CD4-positive, alpha-beta T cell treated with Interferon gamma for 1 hour (primary cell): ENCODE measurements at places on chromosomes 11 and 22.

- peak; percentile 22 for DNase-seq
Measured at GRCh38 chr22:26610072-26610958, 7.5 kb downstream of the CRYBB1 start.

DNA sequence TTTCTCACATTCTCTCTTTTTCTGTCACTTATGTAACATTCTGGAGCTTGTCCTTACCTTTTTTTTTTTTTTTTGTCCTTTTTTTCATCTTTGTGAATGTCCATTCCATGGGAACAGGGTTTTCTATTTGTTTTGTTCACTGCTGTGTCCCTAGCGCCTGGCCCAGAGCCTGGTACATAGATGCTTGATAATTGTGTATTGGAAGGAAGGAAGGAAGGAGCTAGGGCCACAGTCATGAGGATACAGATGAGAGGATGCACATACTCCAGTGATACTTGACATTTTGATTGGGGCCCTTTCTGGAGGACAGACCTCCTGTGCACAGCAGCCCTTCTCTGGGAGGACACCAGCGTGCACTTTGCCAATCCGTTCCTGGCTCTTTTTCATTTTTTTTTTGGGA is 68.9 kb downstream of the KIAA1671 start:
- no peak for DNase-seq

DNA sequence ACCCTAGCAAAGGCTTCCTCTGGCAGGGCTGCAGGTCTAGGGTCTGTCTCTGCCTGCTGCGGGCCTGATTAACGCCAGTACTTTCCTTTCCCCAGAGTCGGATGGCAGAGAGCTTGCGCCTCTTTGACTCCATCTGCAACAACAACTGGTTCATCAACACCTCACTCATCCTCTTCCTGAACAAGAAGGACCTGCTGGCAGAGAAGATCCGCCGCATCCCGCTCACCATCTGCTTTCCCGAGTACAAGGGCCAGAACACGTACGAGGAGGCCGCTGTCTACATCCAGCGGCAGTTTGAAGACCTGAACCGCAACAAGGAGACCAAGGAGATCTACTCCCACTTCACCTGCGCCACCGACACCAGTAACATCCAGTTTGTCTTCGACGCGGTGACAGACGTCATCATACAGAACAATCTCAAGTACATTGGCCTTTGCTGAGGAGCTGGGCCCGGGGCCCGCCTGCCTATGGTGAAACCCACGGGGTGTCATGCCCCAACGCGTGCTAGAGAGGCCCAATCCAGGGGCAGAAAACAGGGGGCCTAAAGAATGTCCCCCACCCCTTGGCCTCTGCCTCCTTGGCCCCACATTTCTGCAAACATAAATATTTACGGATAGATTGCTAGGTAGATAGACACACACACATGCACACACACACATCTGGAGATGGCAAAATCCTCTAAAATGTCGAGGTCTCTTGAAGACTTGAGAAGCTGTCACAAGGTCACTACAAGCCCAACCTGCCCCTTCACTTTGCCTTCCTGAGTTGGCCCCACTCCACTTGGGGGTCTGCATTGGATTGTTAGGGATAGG is 18.6 kb downstream of the RSPH14 start:
- no peak for DNase-seq

- DNase-seq, result no peak
Measured at GRCh38 chr22:19360300-19360792, 68.8 kb upstream of the CLTCL1 start.

- DNase-seq, result no peak
Measured at GRCh38 chr11:26960281-26960680, 33.6 kb upstream of the FIBIN start.

DNA sequence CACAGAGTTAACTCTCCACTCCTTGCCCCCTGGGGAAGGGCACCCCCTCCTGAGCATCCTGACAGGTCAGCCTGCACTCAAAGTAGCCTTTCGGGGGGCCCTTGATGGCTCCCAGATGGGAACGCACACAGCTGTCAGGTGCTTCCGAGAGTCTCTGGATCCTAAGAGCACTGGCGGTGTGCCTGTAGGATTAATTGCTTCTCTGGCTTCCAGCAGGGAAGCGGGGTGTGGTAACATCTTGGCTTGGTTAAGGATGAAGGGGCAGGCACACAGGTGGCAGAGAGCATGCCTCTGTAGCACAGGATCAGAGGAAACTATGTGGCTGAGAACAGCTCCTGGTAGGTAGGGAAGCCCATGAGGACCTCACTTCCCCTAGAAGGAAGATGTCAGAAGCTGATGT is 199.8 kb downstream of the MIAT start:
- no peak for DNase-seq

- DNase-seq, result no peak
Measured at GRCh38 chr11:110990311-110990710, 255.2 kb upstream of the POU2AF2 start.

GRCh38 chr22:30566125-30566524 is 8.3 kb downstream of the GAL3ST1 start:
- no peak for DNase-seq

- no peak for DNase-seq
Measured at GRCh38 chr22:19567157-19568009, 43.2 kb upstream of the CLDN5 start.

DNA sequence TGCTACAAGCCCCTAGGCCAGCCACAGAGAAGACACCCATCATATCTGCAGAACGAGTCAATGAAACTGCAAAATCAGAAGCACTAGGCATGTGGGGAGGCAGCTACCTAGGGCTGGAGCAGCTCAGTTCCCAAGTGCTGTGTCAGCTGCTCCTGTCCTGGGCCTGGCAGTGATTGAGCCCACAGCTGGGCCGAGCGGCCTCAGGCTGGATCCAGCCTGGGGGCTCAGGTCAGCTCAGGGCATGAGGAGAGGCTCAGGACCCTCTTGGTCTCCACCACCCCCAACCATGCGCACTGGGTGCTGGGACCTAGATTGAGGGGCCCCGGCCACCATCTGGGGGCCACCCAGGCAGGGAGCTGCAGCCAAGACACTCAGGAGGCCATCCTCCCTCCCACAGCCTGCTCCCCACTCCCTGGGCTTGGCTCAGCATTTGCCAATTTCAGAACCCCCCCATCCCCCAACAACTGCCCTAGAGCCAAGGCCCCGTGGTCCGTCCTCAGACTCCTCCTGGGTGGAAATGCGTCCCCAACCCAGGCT is 2.4 kb upstream of the TNNT3 start:
- no peak for DNase-seq

GRCh38 chr11:94650756-94651155 is 83.6 kb downstream of the PIWIL4 start:
- peak; percentile 10 for DNase-seq

DNA sequence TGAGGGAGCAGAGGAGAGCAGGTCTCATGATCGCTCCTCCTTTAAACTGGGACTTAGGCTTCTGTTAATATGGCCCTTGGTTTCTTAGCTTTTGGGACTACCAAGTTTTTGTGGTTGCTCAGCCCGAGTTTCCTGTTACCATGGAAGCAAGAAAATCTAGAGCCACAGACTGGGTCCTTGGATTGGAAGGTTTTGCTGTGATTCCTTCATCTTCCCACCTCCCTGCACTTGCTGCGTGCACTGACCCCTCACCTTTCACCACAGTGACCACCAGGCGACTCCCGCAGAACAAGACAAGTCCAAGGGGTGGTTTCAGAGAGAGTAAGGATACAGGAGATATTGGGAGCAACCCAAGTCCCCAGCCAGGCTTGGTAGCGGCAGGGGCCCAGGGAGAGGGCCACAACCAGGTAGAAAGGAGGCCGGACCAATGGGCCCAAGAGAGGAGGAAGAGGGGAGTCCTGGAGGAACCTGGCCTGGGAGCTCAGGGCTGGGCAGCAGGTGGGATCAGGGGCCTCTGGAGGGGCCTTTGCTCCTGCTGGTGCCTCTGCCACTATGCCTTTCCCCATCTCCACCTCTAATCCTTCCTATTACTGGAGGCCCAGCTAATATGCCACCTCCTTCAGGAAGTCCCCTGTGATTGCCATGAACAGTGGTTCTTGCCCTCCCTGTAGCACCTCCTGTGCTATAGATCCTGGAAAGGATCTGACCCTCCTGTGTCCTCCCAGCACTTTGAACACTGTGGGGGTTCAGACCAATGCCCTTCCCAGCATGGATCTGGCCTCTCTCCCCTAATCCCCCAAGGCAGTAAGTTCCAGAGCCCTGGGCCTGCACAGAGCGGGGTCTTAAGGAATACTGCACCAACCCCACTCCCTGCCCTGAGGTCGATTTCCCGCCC is 21.2 kb downstream of the CSF2RB start:
- no peak for DNase-seq

DNA sequence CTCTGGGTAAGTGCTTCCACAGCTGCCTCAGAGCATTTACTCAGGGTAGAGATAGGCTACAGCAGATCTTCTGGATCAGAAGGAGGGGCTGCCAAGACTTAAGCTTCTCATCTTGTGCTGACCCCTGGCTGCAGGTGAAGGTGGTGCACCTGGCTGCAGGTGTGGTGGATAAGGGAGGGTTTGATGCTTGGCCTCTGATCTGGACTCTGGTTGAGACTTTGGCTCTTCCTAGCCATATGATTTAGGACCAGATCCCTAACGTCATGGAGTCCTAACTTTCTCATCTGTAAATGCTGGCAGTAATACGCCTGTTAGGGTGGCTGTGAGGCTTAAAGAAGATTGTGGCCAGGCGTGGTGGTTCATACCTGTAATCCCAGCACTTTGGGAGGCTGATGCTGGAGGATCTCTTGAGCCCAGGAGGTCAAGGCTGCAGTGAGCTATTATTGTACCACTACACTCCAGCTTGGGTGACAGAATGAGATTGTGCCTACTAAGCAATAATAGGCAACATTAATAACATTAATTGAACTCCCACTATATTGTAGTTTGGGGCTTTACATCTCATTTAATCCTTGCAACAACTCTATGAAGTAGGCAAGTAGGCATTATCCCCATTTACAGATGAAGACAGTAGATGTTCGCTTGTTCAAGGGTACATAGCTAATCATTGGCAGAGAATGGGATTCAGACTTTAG is 10.7 kb downstream of the DTX4 start:
- DNase-seq, result peak; percentile 9

- DNase-seq, result peak; percentile 39
Measured at GRCh38 chr11:61700212-61700611, 20.0 kb downstream of the DAGLA start.

DNA sequence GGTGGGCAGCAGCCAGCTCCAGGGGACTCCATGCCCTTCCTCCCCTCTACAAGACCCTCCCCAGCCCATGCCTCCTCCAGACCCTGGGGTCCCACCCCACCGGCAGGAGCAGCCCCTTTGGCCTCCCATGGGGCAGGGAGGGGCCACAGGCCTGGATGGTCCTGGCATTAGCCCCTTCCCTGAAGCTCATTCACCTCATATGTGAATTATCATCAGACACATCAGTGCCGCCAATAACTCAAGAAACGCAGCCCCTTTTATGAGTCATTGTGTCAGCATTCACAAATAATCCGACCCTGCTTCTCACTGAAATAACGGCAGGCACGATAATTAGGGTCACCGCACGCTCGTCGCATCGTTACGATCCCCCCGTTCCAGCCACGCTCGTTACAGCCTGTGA is 124.2 kb downstream of the BRD1 start:
- no peak for DNase-seq

DNA sequence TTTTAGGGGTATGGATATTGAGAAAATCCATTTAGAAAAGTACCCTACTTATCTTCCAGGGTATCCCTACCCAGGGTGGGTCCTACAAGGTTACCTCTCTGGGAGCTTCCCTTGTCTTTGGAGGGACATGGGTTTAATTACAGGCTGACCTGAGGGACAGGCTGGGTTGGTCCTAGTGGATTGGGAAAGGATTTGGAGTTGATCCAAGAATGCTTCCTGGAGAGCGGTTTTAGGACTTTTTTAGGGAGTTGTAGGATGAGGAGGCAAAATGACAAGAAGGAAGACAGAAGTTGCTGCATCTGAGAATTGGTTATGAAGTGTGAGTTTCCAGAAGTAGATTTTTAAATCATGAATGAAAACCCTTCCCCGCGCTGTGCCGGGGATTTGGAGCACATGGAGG is 61.8 kb upstream of the CRTAM start:
- no peak for DNase-seq

- DNase-seq, result no peak
Measured at GRCh38 chr11:106457727-106458126, 380.3 kb downstream of the AASDHPPT start.

- DNase-seq, result no peak
Measured at GRCh38 chr11:64235437-64236161, 1.2 kb downstream of the VEGFB start.

GRCh38 chr11:13065200-13065787 is 56.2 kb downstream of the RASSF10 start:
- DNase-seq, result no peak

GRCh38 chr11:106998116-106998915 is 20.0 kb downstream of the GUCY1A2 start:
- no peak for DNase-seq

DNA sequence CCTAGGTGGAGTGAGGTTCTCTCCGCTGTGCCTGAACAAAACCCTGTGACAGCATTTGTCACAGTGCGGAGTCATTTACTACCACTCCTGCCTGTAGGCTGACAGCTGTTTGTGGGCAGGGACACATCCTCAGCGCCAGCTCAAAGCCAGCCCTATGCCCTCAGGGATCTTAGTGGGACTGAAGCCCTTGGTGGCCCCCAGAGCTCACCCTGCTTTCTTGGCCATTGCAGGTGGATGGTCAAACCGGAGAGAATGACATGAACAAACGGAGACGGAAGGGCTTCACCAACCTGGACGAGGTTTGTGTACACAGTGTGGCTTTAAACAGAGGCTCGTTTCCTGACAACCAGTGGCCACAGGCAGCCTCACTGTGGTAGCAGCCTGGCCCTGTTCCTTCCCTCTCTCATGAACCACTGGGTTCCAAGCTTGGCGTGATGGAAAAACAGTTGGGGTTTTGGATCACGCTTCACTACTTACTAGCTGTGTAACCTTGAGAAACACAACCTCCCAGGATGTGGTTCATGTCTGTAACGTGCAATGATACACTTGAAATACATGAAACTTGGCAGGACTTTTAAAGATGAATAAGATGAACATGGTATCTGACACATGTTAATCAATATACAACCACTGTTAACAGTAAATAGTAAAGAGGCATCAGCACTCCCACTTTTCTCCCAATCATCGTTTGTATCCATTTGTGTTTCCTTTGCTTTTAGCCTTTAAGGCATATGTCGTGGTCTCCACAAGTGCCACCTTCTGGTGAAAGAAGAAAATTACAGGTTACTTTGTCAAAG is 125.8 kb downstream of the MICAL2 start:
- peak; percentile 14 for DNase-seq

DNA sequence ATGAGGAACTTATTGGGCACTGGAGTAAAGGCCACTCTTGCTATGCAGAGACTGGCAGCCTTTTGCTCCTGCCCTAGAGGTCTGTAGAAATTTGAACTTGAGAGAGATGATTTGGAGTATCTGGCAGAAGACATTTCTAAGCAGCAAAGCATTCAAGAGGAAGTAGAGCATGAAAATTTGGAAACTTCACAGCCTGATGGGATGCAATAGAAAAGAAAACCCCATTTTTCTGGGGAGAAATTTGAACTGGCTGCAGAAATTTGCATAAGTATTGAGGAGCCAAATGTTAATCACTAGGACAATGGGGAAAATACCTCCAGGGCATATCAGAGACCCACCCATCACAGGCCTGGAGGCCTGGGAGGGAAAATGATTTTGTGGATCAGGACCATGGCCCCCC is 29.9 kb upstream of the CD44 start:
- DNase-seq, result no peak
